ENCODE measurements at places on chromosomes 4 and X.

DNA sequence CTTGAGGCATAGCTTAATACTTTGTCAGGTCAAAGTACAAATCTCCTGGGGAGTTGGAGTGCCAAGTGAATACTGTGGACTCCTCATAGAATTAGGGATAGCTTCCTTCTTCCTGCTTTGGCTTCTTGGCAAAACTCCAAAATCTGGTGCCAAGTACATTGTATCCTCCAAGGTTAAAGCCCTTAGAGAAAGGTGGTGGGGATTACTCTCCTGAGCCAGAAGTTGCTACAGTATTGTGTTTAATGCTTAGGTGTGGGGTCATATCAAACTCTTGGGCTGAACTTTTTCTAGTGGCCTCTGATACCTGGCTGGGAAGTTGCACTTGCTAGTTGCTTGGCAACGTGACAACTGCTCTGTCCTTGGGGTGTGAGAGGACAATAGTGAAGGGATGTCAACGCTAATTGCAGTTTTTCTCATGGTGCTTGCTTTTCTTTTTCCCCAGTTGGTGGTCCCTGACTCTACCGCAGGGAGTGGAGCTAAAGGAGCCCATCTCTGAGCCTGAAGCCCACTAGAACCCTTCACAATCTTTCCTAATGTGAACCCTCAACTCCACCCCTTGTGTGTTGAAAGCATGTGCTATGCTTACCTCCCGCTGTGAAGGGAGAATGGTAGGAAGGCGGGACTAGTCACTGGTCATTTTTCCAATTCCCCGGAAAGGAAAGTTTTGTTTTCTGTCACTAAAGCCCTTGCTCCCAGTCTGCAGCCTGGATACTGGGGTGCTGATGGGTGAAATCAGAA is 35.5 kb downstream of the DLG3 start:
- no peak for DNase-seq

- no peak for DNase-seq
Measured at GRCh38 chr4:45119376-45119775, 393.0 kb upstream of the GNPDA2 start.

DNA sequence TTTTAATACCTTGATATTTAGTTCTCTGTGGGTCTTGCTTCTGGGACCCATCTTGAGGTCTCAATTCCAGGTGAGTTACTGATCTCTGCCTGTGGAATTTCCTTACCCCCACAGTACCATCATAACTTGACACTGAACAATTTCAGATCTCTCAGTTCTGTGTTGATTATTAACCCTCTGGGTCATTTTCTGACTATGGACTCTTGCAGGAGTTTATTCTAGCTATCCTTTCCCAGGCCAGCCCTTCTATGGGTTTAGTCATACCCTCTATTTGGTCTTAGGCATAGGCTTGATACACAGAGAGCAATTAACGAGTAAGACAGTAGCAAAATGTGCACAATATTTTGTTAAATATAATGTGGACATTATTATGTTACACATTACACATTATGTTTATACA is 3.7 kb upstream of the SPARCL1 start:
- no peak for DNase-seq

DNA sequence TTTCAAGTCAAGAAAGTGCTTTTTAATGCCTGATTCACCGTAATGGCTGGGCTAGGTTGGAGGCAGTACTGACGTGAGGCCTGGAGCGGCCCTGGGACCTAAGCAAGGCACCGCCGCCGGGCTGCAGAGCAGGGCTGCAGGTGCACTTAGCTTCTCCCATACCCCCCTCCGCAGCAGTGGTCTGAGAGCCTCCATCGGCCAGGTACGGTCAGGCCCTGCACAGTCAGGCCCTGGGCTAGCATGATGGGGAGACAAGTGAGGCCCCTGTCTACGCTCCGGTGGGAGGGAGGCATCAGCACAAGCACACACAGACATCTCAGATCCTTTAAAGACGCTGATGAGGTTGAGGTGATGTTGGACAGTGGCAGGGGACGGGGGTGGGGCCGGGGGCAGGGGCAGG is 4.7 kb downstream of the MAEA start:
- no peak for DNase-seq

- DNase-seq = no peak
Measured at GRCh38 chr4:74527049-74527448, 82.1 kb downstream of the AREG start.

DNA sequence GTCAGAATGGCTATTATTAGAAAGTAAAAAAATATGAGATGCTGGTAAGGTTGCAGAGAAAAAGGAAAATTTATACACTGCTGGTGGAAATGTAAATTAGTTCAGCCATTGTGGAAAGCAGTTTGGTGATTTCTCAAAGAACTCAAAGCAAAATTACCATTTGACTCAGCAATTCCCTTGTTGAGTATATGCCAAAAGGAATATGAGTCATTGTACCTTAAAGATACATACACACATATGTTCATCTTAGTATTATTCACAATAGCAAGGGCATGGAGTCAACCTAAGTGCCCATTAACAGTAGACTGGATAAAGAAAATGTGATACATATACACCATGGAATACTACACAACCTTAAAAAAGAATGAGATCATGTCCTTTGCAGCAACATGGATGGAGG is 148.2 kb downstream of the COMMD8 start:
- DNase-seq = no peak

DNA sequence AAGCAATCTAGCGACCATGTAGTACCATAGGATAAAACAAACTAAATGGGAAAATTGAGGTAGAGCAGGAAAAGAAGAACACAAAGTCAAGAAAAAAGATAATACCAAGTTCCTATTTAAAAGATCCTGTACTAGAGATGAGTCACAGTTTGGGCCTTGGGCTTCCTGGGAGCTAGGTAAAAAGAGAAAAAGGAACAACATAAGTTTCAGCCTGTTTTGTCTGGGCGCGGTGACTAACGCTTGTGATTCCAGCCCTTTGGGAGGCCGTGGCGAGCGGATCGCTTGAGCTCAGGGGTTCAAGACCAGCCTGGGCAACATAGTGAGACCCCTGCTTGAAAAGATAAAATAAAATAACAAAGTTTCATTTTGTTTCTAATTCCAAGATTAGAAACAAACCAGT is 14.0 kb upstream of the TMEM156 start:
- DNase-seq = no peak

- DNase-seq = no peak
Measured at GRCh38 chr4:38902695-38903094, 35.1 kb downstream of the FAM114A1 start.

DNA sequence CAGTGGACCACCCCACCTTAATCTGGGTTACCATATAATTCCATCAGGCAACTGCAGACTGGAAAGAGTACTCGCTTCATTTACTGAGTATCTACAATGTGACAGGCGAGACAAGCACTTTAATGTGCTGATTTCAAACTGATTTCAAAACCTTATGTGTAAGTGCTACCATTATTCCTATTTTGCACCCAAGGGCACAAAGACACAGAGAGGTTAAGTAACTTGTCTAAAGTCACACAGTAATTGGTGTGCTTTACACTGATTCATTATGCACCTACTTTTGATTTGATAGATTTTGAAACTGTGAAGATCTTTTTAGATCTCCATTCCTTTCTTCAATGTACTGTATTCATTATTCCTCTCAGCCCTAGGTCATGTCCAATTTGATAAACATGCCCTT is 192.4 kb downstream of the MGST2 start:
- DNase-seq = no peak

DNA sequence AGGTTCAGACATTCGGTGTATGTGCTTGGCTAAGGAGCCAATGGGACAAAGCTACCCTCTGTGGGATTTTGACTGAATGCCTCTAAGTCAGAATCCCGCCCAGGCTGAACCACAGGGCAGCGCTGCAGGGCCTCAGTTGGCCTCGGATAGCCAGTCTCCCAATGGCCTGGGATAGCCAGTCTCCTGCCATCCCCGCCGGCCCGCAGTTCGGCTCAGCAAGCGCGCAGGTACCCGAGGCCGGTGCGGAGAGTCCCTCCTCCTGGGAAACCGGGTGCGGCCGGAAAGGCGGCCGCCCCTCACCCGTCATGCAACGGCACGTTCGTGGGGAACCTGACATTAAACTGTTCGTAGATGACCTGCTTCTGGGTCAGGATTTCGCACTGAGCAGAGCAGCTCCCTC is 16.1 kb downstream of the PPEF2 start:
- DNase-seq = no peak

GRCh38 chr4:123393721-123394120 is 2.9 kb upstream of the SPRY1 start:
- no peak for DNase-seq

GRCh38 chrX:140672840-140673731 is 36.5 kb upstream of the LINC00632 start:
- DNase-seq = no peak

- DNase-seq = no peak
Measured at GRCh38 chr4:39699687-39700409, 1.9 kb downstream of the UBE2K start.

DNA sequence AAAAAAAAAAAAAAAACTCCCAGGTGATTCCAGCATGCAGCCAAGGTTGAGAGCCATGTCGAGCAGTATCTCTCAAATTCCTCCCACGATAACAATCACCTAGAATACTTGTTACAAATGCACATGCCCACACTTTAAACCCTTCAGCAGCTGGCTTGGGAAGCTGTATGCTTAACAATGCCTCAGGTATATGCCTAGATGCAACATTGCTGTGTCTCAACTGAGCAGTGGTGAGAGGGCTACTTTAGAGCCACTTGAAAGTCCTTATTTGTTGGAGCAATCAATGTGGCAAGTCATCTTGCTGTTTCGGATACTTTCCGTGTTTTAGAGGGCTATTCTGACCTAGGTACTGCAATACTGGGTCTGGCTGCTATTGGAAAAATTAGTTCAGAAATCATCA is 487.4 kb downstream of the INPP4B start:
- DNase-seq = no peak

GRCh38 chrX:133685822-133686221 is 270.5 kb upstream of the GPC4 start:
- DNase-seq = no peak

GRCh38 chr4:126661194-126661593 is 971.6 kb upstream of the INTU start:
- no peak for DNase-seq

DNA sequence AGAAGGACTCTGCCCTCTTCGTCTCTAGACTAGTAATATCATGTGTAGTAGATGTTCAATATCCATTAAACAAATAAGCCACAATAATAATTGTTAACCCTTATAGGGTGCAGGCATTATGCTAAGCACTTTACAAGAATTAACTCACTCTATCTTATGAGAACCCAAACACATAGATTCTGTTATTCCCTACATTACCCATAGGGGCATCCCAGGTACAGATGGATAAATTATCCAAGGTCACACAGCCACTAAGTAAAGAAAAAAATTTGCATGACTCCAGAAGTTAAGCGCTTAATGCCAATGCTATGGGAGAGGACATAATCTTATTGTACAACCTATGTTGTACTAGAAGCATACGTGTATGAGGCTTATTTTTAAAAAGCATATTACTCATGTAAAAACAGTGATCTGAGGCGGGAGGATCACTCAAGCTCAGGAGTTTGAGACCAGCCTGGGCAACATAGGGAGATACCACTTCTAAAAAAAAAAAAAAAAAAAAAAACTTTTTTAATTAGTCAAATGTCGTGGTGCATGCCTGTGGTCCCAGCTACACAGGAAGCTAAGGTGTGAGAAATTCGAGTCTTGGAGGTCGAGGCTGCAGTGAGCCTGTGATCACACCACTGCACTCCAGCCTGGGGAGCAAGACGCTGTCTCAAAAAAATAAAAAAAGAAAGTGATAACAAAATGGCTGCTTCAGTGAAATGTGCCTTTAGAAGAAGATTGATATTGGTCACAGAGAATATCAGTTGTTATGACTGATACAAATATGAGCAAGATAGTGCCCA is 13.6 kb downstream of the LDB2 start:
- DNase-seq = no peak

DNA sequence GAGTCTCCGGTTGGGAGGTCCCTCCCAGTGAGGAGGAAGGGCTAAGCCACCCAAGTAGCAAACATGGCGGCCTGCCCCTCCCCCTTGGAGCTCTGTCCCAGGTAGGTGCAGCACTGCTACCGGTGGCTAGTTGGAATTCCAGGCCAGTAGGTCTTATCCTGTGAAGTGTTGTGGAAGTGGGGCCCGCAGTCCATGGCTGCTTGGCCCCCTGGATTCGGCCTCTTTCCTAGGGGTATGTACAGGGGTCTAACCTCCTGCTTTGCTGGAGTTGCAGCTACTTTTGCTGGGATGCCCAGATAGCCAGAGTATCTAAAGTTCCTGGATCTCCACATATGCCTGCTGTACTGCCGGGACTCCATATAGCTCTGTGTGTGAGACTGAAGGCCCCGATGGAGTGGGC is 9.9 kb upstream of the TMSB15C start:
- DNase-seq = no peak

- no peak for DNase-seq
Measured at GRCh38 chr4:113384600-113384999, 335.1 kb downstream of the ANK2 start.

DNA sequence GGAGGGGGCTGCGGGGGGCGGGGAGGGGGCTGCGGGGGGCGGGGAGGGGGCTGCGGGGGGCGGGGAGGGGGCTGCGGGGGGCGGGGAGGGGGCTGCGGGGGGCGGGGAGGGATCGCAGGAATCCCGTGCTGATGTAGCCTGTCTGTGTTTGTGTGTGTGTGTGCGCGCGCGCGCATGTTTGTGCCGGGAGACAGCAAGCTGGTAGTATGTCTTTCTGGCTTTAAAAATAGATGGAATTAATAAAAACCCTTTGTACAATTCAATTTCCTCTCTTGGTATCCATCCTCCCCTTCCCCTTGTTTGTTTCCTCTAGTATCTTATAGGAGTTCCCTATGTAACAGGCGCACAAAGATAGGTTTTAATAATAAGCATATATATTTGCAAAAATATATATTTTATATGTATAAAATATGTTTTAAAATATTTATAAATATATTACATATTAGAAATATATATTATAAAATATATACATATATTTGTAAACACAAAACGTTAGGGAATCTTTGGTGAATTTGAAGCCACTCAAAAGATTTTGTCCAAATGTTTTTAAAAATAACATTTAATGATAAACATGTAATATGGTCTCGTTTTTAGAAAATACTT is 782 bp downstream of the ARHGAP24 start:
- DNase-seq = no peak

- no peak for DNase-seq
Measured at GRCh38 chrX:74527350-74527749, 87.1 kb downstream of the RLIM start.

GRCh38 chrX:131041667-131042066 is 16.5 kb upstream of the ARHGAP36 start:
- DNase-seq = no peak

GRCh38 chr4:75907966-75908365 is 5.7 kb upstream of the PPEF2 start:
- DNase-seq = no peak

- no peak for DNase-seq
Measured at GRCh38 chr4:176889776-176890175, 97.1 kb upstream of the VEGFC start.
